GM06990 (cell line): ENCODE measurements at places on chromosomes 6 and 20.

DNA sequence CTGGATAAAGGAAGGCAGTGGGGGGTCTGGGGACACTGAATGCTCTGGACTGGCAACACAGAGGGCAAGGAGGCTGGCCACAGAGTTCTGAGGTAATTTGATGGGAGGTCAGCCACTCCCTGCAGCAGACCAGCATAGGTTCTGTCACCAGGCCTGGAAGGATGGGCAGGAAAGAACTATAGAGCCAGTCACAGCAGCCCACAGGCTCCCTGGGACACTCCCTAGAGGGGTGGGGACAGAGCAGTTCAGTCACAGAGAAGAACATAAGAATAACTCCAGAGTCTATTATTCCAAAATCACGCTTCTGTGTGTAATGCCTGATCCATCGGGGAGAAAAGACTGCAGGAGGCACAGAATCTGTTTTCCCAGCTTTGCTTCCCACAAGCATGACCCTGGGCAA, 19.6 kb downstream of the DYNLRB1 start:
- DNase-seq = no peak

DNA sequence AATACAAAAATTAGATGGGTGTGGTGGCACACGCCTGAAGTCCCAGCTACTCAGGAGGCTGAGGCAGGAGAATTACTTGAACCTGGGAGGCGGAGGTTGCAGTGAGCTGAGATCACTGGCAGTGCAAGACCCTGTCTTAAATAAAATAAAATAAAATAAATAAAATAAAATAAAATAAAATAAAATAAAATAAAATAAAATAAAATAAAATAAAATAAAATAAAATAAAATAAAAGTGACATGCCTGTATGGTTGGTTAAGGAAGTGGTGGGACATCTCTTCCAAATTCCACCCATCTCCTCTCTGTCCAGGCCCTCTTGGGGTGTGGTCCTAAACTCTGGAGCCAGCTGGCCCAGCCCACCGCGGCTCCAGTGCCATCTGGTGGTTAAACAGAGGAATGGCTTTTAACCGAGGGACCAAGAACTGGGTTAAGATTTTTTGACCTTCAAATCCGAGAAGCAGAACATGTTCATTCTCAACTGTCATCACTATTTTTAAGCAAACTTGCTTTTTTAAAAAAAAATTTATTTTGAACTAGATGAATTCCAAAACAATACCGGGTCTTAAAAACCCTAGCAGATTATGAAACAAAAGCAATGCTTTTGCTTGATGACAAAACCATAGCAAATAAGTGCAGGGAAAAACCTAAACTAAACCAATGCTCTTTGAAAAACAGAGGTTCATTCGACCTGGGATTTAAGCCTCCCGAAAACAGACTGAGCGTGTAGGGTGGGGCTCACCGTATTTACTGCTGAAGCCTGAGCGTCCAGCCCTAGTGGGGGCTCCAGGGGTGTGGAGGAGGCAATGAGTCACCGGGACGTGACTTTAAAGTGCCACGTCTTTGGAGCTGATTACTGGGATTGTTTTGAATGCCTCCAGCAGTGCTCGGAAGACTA, 68.8 kb downstream of the CDC5L start:
- DNase-seq = peak; percentile 23

GRCh38 chr6:164337024-164337924, 922.8 kb downstream of the QKI start:
- no peak for DNase-seq

DNA sequence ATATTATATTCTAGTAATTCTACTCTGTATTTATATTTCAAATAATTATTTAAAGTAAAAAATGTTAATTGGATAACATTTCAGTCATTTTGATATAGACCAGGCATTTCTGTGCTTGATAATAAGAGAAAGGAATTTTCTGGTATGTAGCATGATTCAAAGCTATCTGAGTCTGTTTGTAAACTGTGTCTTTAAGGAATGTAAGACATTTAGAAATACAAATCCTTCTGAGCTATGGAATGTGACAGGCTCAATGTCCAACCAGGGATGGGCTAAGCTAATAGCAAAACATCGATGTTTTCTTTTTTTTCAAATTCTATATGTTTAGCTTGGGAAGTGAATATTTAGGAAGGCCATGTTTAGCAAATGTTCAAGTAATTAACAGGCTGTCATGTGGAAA, 41.5 kb upstream of the FAM83B start:
- DNase-seq = no peak

- DNase-seq = no peak
These were observed 13.8 kb downstream of the CFAP206 start for GRCh38 chr6:87421576-87421975.

DNA sequence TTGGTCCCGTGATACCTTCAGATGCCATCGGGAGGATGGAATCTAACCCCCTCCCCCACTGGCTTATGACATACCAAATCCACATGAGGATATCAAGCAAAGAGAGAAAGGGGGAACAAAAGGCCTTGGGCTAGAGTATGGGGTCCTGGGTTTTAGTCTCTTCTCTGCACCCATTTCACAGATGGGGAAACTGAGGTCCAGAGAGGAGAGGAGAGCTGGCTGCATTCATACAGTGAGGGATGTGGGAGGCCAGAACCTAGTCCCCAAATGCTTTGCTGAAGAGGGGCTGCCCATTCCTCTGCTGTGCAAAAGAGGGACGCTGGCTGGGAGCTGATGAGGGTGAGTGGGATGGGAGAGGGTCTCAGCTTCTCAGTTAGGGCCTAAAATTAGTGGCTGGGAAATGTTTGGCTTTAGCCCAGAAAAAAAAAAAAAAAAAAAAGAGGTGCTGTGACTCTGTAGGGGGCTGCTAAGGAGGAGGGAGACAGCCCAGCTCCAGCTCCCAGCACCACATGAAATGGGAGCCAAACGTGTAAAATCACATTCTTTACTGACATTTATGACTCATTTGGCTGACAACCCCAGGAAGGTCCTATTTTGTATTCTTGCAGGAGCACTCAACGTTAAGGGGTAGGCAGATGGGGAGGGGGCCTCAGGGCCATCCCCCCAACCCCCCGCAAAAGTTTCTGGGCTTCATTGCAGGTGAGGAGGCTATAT, 11.9 kb downstream of the XKR7 start:
- no peak for DNase-seq
